ENCODE measurements at places on chromosomes 12 and 14. TPM values are rescaled to one million over a fixed set of nuclear protein-coding genes. Genes with fewer than 3 reads are reported as not detected.

The FBXW8 gene
- total RNA-seq = 18.2 TPM

The SPATA7 gene
- total RNA-seq = 8.1 TPM

The BEST3 gene
- 0.02 TPM for total RNA-seq

The OR10AD1 gene
- total RNA-seq = not detected

The MYO1A gene
- total RNA-seq = not detected
